ENCODE measurements at places on chromosomes 5 and 9.

DNA sequence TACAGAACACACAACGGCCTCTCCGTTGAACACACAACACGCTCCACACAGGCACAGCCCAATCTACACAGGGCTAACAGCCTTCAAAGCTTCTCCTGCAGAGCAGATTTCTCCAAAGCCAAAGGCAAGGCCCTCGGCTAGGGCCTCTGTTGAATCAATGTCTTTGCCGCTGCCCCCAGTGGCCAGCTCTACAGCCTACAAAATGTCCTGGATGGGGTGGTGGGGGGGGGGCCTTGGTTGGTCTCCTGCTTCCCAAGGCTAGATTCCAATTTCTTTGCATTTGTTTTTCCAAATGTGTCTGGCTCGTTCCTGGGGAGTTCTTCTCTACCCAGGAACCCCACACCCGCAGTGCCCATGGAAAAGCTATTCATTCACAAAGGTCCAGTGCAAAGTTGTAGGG is 167.2 kb downstream of the PAX5 start:
- DNase-seq, result no peak

GRCh38 chr5:167305591-167306213 is 985.7 kb upstream of the WWC1 start:
- no peak for DNase-seq

DNA sequence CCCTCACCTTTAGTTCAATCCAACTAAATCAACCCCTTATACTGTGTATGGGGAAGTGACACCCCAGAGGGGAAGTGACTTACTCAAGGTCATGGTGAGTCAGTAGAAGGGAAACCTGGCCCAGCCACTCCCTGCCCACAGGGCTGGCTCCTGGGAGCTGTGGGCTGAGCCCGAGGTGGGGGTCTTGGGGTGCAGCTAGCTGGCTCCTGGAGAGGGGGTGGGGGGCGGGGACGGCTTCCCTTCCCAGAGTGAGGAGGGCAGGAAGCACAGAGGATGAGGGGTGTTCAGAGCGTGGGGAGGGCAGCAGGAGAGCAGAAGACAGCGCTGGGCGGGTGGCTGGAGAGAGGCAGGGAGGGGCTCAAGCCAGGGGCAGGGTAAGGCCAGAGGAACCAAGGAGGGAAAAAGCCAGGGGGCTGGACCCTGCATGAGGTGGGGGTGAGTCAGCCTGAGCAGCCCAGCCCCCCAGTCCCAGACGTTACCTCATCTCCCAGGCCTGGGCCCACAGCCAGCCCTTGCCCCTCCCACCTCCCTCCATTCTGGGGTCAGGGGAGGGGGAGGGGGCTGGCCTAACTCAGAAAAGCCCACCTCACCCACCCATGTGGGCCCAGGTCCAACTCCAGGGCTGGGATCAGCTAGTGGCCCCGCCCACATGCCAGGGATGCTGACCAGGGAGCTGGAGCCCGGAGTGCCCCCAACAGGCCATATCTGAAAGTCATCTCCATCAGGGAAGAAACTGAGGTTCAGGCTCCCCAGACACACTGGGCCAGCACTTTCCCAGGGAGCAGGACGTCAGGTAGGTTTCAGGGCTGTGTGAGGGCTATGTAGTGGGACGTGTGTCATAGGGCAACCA is 2.8 kb downstream of the PDLIM7 start:
- DNase-seq, result no peak

GRCh38 chr9:74443036-74443750 is 53.9 kb upstream of the RORB start:
- DNase-seq, result no peak

- DNase-seq, result no peak
Measured at GRCh38 chr5:36644727-36645126, 38.3 kb downstream of the SLC1A3 start.

DNA sequence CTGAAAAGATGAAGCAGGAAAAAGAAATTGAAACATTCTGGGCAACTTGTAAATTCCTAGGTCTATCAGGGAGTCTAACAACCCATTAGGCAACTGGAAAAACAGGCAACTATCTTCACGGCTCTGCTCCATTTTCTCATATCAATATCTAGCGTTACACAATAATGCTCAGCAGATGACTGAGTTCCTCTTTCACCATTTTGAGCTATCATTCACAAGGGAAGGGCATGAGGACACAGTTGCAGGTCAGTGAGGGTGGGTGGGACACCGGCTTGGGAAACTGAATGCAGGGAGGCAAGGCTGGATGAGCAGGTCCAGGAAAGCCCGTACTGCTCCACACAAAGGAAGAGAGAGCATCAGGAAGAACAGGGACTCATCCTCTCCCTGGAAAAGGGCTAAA is 67.0 kb downstream of the FRMD3 start:
- no peak for DNase-seq

DNA sequence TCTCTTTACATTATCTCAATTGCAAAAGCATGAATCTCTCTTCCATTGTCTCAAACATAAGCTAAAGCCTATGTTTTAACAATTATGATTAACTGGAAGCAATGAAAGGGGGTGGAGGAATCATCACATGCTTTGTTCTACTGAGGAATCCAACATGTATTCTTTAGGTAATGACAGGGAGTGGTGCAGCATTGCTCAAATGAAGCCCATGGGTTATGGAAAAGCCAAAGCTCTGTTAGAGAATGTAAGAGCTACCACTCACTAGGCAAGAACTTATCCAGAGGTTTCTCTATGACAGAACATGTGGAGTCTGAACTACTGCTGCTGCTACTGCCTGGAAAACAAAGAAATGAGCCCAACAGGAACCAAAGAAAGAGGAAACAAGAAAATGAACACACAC is 28.7 kb downstream of the KIF3A start:
- no peak for DNase-seq

DNA sequence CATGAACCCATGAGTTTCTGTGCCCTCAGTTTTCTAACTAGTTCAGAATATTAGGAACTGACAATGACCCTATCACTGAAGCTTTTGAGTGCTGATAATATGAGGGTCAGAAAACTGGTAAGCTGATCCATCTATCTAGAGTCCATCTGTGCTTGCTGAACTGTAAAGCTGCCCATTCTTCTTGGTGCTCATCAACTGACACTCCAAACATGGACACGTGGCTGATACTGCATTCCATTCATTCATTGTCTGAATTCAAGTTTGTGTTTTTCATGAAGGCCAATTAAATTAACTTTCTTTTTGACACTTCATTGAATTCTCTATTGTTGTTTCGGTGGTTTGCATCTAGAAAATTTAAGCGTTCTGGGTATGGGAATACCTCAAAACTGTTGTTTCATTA is 17.6 kb downstream of the NREP start:
- no peak for DNase-seq

DNA sequence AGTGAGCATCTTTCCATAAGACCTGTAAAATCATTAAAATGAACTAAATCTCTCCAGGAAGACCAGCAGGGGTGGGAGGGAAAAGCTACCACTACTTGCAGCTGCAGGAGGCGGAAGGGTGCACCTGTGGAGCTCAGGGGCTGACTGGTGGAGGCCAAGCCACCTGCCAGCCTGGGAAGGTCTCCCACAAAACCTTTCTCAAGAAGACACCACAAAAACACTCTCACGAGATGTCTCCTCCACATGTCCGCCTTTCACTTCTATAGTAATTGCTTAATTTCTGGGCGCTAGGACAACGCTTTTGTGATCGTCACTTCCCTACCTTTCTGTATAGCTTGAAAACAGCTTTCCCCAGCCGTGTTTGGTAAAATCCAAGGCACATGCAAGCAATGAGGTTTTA is 114.4 kb downstream of the ROR2 start:
- no peak for DNase-seq

DNA sequence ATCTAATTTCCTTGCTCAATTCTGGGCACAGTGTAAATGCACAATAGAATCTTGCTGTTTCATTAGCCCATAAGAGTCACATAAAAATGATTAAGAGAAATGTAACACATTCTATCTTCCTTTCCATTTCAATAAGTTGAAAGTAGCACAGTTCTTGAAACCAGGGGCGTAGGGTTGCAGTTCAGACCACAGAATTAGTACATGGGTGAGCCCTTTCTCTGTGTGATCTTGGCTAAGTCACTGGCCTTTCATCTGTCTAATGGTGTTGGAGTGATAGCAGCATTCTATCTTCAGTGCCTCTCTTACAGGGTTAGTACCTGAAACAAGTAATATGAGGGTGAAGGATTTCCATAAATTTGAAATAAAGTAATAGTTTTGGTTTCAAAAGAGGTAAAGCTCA is 445.3 kb upstream of the ZNF462 start:
- DNase-seq, result no peak

DNA sequence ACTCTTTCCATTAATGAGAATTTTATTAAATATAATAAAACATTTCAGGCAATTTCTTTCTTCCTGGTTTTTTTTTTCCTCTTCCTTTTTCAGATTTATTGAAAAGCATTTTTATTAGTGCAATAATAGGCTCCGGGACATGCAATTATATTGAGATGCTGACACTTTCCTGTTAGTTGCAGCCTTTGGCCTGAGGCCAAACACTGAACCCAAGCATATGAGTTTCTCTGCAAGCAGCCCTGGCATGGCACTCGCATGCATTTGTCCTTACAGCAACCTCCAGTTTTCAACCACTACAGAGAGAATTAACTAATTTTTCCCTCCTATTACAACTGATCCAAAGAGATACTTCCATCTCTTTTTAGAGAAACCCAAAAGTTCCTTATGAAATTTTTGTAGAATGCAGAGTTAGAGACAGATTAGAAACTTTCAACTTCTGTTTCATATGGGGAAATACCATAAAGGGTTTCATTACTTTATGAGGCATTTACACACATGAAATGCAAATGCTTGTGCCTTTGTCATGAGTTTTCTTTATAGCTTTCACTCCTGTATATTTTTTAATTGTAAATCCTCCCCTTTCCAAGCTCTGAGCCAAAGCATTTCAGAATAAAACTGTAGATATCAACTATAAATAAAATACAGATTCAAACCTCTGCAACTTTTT is 183.0 kb downstream of the CETN3 start:
- no peak for DNase-seq

- peak; percentile 80 for DNase-seq
Measured at GRCh38 chr5:132272311-132273210, 15.1 kb downstream of the PDLIM4 start.

GRCh38 chr9:83978992-83979811 is 813 bp downstream of the HNRNPK start:
- DNase-seq, result peak; percentile 91

DNA sequence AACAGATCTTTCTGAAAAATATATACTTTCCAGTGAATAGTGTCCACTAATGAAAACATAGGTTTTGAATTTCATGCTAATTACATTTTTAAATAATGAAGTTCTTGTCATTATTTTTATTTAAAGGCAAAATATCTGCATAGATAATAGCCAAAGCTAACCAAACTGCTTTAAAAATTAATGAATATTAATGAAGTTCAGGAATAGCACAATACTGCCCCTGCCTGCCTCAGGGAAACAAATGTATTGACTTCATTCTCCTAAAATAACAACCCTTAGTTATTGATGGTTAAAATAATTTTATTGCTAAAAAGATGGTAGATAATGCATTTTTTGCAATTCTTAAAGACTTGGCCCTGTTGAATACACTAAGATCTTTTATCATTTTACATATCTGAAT is 103.6 kb upstream of the SSBP2 start:
- no peak for DNase-seq

GRCh38 chr5:102718819-102719218 is 36.3 kb upstream of the PAM start:
- no peak for DNase-seq

DNA sequence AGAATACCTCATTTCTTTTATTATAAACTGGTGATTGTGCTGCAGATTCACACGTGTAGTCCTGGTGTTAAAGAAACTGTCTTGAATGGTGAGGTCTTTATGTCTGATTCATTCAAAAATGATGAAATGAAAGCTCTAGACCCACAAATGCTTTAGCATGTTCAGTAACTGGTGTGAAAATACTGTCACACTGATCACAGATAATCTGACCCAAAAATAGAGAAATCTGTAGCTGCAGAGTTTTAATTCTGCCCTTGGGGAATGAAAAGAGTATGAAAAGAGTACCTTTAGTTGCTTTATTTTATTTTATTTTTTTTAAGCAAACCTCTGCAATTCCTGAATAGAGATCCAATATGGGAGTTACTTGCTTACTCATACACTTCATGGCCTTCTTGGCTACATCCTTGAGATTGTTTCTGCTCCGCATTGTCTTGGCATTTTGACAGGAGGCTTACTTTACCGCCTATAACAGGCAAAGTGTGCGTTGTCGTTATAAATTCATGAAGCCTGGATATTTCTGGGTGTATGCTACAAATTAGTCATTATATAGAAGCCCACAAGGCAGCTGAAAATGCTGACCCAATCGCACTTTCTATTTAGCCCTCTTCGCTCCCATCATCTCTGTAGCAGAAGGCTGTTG is 2.7 kb downstream of the RGMB start:
- no peak for DNase-seq

- DNase-seq, result no peak
Measured at GRCh38 chr9:97046228-97046627, 7.3 kb upstream of the CTSV start.

DNA sequence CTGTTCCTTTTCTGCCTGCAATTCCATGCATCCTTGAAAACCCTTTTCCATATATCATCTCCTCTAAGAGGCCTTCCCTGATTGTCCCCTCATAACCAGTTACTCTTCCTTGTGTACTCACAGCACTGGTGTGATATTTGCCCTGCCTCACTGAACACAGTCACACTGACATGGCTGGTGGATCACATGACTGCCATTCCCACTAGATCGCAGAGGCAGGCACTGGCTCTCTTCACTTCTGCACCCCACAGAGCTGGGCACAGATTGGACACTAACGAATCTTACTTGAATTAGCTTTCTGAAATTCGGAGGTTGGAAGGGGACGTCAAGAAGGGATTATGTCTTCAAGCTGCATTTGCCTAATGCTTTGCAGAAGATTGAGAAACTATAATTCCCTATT is 208.0 kb downstream of the PAPPA start:
- DNase-seq, result no peak

DNA sequence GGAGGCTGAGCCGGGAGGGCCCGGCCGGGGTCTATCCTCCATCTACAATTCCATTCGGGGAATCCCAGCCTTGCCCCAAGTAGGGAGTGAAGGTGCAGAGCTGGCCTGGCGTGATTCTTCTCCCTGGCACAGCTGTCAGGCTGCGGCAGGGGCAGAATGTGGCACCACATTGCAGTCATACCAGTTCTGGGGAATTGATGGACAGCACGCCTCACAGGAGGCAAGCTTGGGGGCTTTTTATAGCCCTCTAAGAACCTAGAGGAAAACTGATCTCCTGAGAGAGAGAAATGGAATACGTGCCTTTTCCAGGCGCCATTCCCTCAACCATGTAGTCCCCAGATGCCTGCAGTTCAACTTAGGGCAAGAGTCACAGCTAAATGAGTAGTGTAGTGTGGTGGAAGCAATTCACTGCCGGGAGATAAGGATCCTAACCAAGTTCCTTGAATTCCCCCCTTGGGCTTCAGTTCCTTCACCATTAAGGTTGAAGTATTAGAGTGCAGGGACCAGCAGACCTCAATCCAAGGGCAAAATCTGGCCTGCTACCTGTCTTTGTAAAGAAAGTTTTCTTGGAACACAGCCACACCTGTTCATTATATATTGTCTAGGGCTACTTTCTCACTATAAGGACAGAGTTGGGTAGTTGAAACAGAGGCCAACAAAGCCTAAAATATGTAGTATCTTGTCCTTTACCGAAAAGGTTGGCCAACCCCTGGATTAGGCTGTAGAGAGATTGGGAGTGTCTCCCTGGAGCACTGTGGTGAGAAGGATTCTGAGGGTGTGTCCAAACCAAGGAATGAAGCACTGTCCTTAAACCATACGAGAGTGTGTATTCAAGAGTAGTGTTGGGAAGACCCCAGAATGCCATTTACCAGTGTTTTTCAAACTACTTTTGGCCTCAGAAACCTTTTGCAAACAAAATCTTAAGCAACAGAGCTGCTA is 10.6 kb downstream of the AFAP1L1 start:
- no peak for DNase-seq

- DNase-seq, result no peak
Measured at GRCh38 chr5:107294669-107295068, 376.1 kb downstream of the EFNA5 start.

Data from stimulated activated CD4-positive, alpha-beta T cell treated with anti-CD3 and anti-CD28 coated beads, Interleukin-2, amount 100 ng/mL, for 24 hours (primary cell).